NCI-H2029 treated with DMSO at 0.1 percent for 48 hours (cell line): ENCODE measurements at places on chromosomes 6 and 20.

- DNase-seq: no peak
Observed at GRCh38 chr20:47508278-47508677, 6.6 kb downstream of the NCOA3 start.

GRCh38 chr20:24620937-24621519 lies 151.6 kb downstream of the SYNDIG1 start:
- peak; percentile 15 for DNase-seq

- DNase-seq: no peak
Observed at GRCh38 chr6:121688974-121689373, 253.5 kb downstream of the GJA1 start.

DNA sequence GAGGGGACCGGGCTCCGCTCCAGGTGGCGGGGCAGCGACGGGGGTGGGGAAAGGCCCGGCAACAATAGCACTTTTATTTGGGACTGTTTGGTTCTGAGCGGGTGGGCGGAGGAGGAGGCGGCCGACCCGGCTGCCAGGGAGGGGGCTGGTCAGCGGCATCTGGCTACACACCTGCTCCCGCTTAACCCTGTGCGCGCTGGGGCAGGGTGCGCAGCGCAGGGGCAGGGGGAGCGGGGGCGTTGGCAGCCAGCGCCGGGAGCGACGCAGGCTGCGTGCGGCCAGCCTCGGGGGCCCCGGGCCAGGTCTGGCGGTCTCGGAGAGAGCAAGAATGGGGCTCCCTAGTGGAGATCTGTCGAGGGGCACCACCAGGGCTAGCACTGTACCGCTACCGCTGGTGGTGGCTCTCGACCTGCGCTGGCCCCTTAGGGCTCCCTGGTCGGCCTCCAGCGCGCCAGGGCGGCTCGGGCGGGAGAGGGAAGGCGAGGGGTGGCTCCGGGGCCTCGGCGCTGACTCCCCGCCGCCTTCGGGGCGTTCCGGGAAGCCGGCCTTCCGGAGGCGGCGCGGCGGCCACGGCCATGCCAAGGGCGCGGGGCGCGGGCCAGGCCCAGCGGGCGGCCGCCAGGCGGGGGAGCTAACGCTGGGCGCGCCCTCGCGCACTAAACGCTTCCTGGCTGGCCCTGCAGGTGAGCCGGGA lies 92.4 kb downstream of the NCR2 start:
- peak; percentile 43 for DNase-seq

DNA sequence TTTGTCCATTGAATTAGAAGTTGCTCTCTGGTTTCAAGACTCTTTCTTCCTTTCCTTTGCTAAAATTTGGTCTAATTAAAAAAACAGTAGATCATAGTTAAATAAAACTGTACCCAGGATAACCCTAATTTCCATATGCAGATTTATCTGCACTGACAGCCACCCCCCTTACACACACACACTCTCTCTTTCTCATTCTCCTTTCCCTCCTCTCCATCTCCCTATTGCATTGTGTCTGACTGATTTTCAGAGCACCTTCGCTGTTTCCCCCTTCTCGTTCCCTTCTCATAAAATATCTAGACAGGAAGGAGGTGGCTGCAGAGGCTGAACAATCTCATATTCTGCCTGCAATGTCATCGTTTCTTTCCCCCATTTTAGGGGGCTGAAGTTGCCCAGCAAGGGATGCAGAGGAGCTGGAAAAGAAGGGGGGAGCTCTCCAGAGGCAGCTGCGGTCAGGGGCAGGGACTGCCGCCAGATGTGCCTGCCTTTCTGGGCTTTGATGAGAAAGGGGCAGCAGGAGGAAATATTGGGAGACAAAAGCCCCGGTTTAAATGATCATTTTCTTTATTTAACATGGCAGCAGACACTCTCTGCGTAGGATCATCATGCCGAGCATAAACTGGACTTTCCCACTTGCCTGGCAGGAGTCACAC lies 22.5 kb upstream of the MMS22L start:
- DNase-seq: no peak

DNA sequence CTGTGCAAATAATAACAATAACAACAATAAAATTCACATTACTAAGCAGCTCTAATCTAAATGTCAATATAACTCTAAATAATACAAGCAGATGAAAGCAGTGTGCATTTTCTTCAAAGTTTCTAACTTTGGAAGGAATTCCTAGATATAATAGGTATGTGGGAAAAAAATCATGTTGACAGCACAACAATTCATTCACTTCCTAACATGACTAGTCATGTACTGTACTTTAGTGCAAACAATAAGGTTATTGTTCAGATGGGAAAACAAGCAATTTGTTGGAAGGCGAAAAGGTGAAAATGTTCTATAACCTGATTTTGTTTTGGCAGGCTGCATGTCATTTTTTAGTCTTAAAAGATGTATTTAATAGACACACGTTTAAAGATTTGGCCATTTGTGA lies 484.3 kb upstream of the JAG1 start:
- DNase-seq: no peak

DNA sequence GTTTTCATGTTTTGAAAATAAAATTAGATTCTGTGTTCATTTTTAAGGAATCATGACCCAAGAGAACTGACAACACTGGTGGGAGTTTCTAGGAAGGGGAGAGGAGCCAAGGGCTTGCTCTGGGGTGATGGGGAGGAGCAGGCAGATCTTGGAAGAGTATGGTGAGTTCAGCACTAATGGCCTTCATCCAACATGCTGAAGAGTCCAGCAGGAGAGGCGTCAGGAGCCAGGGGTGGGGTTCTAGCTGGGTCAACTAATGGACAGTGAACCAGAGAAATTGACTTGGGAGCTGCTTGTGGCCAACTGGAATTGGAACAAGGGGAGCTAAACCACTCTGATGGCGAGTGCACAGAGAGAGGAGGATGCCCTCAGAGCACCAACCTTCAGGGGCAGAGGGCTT lies 107.1 kb downstream of the MRPL14 start:
- DNase-seq: no peak

DNA sequence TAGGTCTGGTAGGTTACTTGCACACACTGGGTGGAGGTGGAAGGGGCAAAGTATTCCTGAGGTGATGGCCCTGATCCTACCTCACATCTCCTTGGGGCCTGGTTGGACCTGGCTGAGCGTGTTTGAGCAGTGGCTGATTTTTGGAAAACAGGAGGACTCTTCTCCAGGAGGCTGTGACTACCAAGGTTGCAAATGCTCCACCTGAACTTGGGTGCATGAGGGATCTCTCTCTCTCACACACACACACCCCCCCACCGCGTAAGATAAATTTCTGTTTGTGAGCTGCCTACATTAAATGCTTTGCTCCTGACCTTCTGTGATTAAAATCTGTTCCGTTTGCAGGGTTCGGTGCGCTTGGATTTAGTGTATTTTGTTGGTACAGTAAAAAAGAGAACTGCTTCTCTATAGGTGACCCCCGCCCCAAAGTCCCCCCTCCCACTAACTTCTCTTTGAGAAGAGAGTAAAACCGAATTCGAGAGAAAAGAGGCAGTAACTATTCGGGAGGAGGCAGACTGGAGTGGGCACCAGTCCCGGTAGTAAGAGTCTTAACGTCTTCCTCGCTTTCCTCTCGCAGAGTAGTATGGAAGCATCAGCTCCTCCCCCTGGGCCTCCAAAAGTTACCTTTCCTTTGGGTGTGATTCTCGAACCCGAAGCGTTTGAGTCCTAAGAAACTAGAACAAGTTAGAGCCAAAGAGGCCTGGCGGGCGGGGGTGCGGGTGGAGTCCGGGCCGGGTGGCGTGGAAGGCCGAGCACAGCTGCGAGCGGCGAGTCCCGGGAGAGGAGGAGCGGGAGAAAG lies 585 bp upstream of the DSE start:
- no peak for DNase-seq

DNA sequence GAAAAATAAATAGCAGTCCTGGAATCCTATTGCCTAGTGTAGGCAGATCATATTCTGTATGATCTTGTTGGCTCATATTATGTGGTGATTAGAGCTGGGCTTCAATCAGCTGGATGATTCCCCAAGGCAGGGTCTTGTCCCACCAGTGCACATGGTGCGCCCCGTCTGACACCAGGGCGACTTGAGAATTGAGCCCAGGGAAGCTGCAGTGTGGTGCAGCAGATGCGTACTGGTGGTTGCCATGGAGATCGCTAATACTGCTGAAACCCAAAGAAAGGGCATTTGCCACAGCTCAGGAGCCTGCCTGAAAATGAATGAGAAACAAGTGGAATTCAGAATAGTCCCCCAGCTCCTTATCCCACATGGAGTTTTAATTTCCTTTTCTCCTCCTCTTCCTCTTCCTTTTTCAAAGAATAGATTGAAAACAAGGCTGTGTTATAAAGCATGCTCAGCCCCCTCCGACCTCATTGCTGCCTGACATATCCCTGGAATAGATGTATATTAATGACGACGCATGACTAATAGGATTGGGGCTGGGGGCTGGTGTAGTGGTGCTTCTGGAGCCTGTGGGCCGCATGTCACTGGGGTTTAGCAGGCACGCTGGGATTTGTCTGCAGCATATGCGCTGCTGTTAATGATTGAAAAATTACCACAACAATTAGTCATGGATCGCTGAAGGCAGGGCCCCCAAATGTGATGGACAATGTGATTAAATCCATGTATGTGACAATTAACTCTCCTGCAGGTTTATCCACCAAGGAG lies 210.5 kb downstream of the FARS2 start:
- peak; percentile 90 for DNase-seq

GRCh38 chr20:17449031-17449430 lies 82.1 kb downstream of the BFSP1 start:
- no peak for DNase-seq

GRCh38 chr20:24747010-24747712 lies 201.9 kb upstream of the CST7 start:
- no peak for DNase-seq

- no peak for DNase-seq
Observed at GRCh38 chr6:129370268-129370916, 339.6 kb downstream of the ARHGAP18 start.

DNA sequence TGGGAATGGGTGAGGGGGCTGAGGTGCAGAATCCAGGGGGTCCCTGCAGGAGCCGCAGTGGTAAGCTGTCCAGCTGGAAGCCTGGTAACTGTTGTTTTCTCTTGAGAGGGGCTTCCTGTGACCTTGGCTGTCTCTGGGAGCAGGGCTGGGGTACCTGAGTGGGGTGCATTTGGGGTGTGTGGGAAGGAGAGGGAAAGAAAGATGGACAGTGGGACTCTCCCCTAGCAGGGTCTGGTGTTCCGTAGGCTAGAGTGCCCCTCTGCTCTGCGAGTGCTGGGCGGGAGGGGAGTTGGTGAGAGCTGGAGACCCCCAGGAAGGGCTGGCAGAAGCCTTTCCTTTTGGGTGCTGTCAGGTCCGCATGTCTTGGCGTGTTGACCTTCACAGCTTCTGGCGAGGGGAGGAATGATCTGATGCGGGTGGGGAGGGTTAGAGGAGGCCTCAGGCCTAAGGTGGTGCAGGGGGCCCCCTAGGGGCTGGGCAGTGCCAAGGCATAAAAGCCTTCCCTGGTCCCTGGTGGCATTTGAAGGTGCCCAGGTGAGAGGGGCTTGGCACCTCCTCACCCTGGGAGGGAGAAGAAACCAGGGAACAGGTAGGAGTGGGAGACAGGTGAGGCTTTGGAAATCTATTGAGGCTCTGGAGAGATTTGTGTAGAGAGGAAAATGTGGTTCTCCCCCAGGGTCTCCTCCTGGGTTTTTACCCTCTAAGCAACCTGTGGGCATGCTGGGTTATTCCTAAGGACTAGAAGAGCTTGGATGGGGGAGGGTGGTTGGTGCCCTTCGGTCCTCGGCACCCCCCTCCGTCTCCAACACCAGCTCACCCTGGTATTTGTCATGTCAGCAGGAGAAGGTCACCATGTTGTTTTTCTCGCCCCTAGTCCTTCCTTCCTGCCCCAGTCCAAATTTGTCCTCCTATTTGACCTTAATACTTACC lies 3.3 kb downstream of the VEGFA start:
- DNase-seq: peak; percentile 39

- no peak for DNase-seq
Observed at GRCh38 chr6:28695715-28696114, 170.0 kb downstream of the GPX5 start.

DNA sequence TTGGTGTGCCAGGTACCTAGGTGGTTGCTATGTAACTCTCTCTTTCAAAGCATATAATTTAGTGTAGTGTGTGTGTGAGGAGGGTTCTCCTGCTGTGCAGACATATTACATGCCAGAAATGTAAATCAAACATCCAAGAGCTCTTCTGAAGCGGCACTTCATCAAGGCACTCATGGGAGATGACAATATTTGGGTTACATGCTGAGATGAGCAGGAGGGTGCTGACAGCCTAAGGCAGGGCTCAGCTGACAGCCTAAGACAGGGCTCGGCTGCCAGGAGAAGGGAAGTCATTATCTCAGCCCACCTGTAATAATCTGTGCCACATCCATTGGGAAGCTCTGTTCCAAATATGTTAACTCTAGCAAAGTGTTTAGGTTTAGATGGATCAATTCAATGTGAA lies 39.1 kb downstream of the ADGRF5 start:
- DNase-seq: peak; percentile 93

GRCh38 chr20:62496568-62497218 lies 20.9 kb upstream of the GATA5 start:
- no peak for DNase-seq

- DNase-seq: no peak
Observed at GRCh38 chr20:11190741-11191140, 516.9 kb upstream of the JAG1 start.

- no peak for DNase-seq
Observed at GRCh38 chr6:112343977-112344376, 3.2 kb upstream of the RFPL4B start.

DNA sequence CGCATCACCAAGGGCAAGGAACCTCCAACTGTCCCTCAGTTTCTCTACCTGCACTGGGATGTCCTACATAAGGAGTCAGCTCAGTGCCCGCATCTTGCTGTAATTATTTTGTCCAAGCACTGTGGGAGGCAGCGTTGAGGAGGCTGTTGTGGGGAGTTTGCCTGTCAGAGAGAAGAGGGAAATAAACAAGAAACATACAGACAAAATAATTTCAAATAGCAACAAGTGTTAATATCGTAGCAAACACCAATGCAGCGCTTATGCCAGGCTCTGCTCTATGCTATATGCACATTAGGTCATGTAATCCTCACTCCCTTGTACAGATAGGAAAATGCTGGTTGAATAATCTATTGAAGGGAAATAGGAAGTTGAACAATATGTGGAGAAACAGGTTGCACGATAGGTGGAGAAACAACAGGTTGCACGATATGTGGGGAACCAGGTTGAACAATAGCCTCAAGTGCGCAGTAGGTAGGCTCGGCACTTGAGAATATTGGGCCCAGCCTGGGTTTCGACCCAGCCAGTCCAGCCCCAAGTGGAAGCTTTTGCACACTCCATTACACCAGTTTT lies 91.2 kb upstream of the SIRPA start:
- DNase-seq: no peak

DNA sequence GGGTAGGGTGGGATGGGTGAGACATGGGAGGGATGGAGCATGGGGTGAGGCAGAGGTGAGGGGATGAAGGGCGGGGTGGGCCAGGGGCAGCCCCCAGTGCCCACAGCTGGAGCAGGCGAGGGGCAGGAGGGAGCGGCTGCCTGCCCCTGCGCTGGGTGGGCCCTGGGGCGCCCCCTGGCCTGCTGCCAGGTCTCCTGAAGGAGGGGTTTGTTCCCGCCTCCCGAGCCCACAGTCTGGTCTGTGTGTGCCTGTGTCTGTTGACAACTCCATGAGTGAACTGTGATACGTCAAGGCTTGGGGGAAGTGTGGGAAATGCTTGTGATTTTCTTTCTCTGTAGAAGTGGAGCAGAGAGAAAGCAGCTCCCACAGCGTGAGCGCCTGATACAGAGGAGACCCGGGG lies 10.9 kb upstream of the MRGBP start:
- no peak for DNase-seq

- DNase-seq: no peak
Observed at GRCh38 chr6:5909721-5910120, 97.0 kb downstream of the NRN1 start.
